NCI-H748 treated with DMSO at 0.1 percent for 48 hours (cell line): ENCODE measurements at places on chromosomes 7 and 10.
A peak's percentile ranks its signal among the peaks of the same experiment; 100 is the strongest.

DNA sequence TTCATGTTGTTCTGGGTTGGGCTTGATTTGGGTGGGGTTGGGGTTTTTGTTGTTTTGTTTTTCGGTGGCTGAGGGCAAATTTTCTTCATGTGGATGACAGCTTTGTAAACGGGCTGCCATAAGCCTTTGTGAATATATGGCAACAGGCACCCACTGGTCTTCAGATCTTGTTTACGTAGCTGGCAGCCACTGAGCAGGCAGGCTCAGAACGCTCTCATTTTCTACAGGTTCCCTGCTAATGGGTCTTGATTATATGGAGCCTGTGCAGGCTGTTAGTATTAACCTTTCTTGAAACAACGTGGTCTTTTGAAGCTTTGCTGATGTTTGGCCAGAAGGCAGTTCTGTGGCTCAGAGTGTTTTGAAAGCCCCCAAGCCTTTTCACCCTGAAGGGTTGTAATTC lies 199.7 kb downstream of the TNS3 start:
- DNase-seq = peak; percentile 8

DNA sequence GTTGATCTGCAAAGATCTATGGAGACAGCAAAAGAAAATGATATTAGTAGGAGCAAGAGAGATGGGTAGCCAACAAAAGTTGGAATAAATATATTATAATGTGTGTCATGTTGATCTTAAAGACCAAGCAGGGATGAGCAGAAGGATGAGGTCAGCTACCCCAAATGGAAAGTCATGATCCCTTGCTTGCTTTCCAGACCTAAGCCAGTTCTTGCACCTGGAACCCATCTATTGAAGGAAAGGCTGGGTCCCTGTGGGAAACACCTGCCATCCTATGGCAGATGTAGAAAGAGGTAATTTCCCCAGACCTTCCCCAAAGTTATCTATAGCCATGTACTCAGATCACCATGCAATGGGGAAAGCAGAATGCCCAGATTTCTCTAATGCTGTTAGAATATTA lies 52.5 kb downstream of the LYZL2 start:
- no peak for DNase-seq

- peak; percentile 70 for DNase-seq
These were observed 515.9 kb downstream of the PARD3 start for GRCh38 chr10:34299105-34299611.

DNA sequence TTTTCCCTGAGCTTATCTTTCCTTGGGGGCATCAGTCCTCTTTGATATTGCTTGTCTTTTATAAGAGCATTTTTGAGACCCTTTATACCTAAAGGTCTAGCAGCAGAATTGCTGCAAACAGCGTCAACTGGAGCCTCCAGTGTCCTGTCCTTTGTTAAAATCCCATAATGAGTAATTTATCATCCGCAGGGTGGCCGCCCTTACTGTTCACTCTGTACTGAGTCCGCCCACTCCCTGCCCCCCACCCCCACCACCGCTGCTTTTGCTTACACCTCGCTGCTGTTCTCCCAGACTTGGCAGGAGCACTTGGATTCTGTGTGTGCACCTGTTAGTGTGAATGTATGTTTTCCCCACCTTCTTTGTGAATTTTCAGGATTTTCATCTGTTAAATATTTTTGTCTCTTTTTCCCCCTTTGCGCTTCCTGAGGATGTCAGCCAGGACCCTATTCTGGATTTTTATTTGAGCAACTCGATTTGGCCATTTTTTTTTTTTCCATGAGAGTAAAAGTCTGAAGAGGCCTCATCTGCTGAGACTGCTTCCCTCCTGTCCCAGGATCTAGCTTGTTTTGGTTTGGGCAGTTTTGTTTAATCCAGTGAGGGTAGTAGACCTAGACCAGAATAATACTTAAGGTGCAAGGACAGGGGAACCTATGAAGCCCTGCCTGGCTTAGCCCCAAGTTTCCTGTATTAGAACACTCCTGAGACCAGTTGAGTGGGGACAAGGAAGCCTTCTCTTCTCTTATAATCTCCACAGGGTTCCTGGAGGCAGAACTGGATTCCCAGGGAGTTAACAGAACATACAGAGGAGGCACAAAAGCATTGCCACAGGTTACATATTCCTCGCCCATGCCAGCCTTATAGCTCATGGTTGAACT lies 8.2 kb downstream of the AGFG2 start:
- DNase-seq = no peak

- no peak for DNase-seq
These were observed 11.5 kb downstream of the TACR2 start for GRCh38 chr10:69405221-69405620.

GRCh38 chr10:132892004-132892403 lies 50.4 kb downstream of the CFAP46 start:
- DNase-seq = no peak

- DNase-seq = no peak
These were observed 252.9 kb downstream of the THSD7A start for GRCh38 chr7:11579141-11579540.

- DNase-seq = no peak
These were observed 73.0 kb downstream of the MICU1 start for GRCh38 chr10:72552857-72553256.

DNA sequence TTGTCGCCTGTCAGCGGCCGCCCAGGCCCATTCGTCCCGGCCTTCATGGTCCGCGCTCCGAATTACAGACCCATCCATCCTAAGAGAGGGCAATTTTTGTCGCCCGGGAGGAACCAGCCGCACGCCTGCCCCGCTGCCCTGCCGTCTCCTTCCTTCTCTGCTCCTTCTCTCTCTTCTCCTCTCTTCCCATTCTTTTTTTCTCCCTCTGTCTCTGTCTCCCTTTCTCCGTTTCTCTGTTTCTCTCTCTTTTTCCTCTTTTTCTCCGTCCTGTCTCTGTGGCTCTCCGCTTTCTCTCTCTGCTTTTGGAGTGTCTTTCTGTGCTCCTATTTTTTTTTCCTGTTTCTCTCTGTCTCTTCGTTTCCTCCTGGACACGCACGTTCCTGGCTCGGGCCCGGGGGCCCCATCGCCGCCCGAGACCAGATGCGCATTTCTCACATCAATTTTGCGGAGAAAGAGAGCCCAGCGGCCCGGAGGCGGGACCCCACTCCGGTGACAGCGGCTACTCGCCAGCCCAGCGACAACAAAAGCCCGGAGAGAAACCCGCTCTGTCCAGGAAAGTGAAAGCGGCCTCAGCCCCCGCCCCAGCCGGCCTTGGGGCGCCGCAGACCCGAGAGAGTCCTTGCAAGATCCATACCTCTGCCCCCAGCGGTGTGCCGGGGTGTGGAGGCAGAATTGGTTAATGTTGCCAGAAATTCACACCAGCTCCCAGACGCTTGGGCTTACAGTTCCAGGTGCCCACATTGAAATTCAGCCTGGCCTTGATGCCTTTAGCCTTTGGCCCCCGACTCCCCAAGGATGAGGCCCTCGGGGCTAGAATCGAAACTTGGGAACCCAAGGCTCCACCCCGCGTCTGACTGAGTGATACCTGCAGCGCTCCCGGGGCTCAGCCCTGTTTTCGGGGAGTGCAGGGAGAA lies 4.1 kb downstream of the LBX1 start:
- DNase-seq = no peak

- DNase-seq = no peak
These were observed 9.4 kb upstream of the PRKCQ start for GRCh38 chr10:6589287-6590094.

GRCh38 chr10:10513898-10514297 lies 503.8 kb upstream of the CELF2 start:
- no peak for DNase-seq

DNA sequence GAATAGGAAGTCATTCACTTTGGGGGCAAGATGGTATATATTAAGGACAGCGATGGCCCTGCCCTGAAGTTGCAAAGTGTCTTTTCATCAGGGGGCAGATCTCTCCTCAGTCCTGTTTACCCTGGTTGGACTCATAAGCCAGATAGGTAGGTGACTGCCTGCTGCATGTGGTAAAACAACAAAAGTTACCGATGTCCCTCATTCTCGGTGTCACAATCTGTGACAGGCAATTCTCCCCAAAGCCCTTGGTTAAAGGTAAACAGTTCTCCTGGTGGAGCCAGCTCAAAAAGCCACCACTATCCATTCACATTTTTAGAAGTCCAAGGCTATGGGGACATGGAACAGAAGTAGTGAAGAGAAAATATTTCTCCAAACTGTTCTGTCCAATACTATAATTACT lies 9.9 kb upstream of the SLC25A13 start:
- no peak for DNase-seq

GRCh38 chr10:94006591-94007550 lies 13.1 kb downstream of the PLCE1 start:
- no peak for DNase-seq

DNA sequence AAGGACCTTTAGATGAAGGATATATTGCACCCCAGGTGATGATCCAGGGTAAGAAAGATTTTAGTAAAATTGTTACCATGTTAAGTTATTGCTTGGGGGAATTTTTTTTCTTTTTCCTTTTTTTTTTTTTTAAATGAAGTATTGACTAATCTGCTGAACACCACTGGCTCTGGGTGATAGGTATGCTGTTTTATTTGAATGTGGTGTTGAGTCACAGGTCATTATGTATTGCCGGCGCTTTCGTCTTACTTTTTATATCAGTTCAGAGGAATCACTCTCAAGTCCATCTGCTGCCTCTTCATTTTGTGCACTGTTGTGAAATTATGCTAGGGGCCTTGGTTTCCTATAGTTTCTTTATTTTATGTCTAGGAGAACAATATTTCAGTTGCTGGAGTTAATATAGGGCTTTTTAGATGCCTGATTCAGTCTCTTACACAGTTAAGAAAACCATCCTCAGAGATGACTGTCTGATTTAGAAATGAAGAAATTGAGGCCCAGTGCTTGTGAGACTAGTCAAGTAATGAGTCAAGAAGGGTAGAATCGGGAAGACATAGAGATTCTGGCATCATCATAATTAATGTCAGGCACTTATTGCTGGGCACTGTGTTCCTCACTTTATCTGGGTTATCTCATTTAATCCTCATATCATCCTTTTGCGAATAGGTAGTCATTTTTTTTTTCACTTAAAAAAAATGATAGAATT lies 38.7 kb downstream of the NRF1 start:
- DNase-seq = no peak

GRCh38 chr10:124508070-124508667 lies 46.5 kb downstream of the LHPP start:
- no peak for DNase-seq

DNA sequence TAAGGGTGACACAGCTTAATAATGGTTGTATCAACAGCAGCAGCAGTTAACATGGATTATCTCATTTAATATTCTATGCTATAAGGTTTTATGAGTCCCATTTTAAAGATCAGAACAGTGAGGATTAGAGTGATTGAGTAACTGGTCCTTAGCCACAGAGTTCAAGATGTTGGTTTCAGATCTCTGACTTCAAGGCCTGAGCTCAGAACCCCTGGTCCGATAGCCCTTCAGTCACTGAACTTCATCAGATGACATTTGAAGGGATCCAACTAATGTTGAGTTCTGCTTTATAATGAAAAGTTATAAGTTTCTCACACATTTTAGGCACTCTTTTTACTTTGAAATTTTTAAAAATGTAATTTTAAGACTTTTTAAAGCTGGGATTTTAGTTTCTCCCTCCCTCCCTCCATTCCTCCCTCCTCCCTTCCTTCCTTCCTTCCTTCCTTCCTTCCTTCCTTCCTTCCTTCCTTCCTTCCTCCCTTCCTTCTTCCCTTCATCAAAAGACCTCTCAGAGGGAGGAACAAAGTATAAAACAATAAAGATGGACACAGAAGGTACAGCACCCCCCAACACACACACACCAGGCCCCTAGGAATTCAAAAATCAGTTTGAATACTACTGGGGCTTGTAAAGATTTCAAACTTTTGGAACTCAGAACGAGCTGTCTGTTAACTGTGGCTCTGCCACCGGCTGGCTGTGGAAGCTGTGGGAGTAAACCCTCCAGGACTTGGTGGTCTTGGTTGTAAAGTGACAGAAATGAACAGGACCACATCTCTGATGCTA lies 206.9 kb upstream of the AGK start:
- DNase-seq = no peak

DNA sequence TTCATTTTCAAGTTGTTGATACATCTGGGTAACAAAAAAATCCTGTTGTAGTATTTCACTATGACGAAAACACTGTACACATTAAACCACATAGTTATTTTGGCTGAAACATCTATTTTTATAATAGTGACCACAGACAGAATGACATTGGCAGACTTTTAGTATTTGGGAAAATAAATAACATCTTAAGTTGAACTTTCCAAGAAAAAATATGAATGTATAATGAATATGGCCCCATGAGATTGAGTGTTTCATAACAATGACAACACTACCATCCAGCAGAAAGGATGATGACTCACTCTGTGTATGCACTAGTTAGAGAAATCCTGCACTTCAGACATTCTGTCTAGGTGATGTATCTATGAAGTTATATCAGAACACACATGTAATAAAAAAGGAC lies 118.1 kb downstream of the SEMA3D start:
- DNase-seq = no peak

DNA sequence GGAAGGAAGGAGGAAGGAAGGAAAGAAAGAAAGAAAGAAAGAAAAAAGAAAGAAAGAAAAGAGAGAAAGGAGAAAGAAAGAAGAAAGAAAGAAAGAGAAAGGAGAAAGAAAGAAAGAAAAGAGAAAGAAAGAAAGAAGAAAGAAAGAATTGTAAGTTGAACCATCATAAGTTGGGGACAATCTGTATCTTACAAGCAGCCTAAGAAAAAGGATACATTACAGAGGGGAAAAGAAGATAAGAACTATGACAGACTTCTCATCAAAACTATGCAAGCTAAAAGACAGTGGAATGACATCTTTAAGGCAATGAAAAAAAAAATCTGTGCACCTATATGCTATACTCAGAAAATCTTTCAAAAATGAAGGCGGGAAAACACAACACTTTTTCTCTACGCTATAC lies 50.3 kb upstream of the SP4 start:
- DNase-seq = no peak

GRCh38 chr10:131492211-131492857 lies 180.8 kb upstream of the TCERG1L start:
- DNase-seq = no peak

DNA sequence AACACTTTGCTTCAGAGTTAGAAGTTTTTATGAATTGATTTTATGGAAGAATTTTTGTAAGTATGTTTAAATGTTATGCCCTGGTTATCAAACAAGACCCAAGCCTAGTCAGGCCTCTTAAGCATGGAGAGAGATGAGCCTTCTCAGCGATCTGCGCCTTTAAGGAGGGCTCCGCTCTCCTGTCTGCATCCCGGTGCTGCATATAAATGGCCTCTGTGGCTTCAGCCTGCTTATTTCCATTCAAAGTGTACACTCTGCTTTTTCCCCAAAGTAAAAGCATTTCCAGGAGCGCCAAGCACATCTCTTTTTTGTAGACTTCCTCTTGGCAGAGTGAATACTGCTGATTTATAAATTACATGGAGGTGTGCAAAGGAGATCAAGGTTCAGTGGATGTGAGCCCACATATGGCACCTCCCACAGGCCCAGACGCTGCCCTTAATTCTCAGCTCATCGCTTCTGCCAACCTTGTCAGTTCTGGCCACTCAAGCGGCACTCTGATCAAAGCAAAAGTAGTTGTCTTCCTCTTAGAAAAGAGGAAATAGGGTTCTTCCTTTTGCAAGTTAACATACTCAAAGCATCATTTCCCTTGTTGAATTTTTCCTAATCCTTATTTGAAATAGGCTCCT lies 70.0 kb upstream of the SFMBT2 start:
- DNase-seq = no peak

- DNase-seq = no peak
These were observed 40.6 kb downstream of the SYPL1 start for GRCh38 chr7:106071356-106071998.
